ENCODE measurements at places on chromosomes 7 and 10.

GRCh38 chr7:27482219-27482618 lies 180.5 kb downstream of the HIBADH start:
- no peak for DNase-seq

- no peak for DNase-seq
Observed at GRCh38 chr7:117862378-117862777, 10.9 kb downstream of the CTTNBP2 start.

DNA sequence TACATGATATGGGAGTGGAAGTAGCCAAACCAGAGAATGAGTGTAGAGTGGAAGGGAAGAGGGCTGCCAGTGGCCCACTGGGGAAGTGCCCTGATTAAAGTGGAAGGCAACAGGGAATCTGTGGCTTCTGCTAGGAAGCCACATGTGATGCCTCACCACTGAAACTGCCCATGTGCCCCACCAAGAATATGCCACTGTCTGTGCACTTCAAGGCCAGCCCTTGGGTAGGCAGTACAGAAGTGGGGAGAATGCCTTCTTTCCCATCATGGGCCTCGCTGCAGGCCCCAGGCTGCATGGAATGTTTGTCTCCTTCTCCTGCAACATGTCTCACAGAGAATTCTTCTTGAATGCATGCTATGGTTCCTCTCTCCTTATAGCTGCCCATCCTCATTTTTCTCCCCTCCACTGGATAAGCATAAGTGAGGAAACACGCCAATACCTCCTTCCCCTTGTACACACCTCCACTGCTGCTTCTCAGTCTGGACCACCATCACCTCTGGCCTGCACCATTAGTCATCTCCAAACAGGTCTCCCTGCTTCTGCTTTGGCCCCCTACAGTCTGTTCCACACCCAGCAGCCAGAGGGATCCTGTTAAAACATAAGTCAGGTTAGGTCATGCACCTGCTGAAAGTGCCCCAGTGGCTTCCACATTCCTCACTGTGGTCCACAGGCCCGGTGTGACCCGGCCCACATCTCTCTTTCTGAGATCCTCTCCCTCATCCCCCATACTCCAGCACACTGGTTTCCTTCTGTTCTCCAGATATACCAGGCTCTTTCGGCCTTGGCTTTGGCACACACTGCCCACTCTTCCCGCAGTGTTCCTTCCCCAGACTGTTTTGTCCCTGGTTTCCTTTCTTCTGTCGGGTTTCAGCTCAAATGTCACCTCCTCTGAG lies 37.1 kb downstream of the SNX10 start:
- DNase-seq, result no peak

GRCh38 chr7:55548295-55548731 lies 24.0 kb downstream of the VOPP1 start:
- DNase-seq, result no peak

DNA sequence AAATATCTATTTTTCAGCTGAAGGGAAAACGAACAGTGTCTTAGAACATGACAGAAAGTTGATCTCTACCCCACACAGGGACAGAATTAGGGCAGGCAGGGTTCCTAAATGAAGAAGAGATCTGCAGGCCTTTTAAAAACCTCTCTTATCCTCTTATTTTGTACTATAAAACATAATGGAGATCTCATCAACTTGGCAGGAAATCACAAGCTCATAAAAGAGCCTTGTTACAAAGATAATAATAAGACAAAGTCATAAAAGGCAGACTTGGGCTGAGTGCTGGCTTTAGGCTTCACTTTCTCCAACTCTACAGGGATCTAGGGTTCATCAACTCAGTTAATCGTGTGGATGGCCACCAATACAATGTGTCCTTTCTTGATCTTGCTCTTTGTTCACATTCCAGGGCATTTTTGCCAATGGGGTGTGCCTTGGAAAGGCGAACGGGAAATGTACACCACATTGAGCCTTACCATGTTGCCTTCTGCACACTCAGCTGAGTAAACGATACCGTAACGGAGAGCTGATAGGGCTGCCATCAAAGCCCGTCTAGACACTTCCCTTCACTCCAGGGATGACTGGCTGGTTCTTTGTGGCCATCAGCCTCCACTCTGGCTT lies 7.1 kb upstream of the TEX36 start:
- no peak for DNase-seq

DNA sequence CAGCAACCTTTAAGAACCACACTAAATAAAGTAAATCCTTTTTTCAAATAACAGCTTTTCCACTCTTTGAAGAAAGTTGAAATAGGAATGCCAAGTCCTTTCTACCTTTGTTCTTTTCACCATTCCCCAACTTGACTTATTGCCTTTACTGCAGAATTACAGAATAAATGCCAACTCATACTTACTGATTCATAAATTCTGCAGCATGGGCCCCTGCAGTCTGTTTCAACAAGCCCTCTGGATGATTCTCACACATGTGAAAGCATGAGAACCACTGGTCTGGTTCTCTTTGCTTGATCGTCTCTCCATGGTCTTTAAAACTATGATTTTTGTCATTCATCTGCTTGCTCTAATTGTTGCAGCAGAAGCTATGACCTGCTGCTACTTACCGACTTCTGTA lies 56.1 kb downstream of the HACD1 start:
- no peak for DNase-seq

GRCh38 chr7:158186864-158187693 lies 400.5 kb downstream of the PTPRN2 start:
- no peak for DNase-seq

- DNase-seq, result no peak
Observed at GRCh38 chr7:157272351-157273207, 64.2 kb upstream of the DNAJB6 start.

DNA sequence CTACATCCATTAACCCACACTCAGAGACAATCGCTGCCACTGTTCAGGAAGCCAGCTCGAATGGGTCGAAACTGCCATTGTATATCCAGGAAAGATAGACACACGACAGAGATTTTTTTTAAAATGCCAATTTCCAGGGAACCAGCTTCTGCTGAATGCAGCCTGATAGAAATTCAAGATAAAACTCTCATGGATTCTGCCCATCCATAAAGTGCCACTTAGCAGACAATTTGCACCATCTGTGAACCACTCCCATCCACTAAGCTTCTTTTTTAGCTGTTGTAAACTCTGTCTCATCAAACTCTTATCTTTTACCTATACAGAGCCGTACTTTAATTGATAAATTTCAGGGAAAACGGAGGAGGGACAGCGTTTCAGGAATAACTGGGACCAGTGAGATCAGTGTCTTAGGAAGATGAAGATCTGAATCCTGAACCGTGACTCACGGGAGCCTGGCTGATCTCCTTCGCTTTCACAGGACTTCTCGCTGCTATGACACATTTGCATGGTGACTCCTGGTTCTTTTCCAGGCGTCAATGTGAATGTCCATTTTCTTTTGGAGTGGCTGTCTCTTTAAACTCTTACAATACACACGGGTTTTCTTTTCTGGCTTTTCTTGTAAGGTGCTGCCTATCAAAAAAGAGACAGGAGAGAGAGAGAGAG lies 103.4 kb downstream of the FAM204A start:
- DNase-seq, result no peak

DNA sequence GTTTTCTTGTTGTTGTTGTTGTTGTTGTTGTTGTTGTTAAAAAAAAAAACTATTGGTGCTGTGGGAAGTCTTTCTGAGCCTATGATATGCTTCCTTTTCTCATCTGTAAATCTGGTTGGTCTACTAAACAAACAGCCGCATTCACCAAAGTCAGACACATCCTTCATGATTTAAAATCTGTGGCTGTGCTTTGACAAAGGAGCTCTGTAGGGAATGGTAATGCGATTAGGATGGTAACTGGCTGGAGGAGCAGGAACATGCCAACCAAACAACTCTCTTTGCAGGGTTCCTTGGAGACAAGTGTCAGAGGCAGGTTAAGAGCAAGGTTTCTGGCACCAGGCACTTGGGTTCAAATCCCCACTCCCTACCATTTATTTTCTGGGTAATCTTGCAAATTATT lies 14.9 kb upstream of the SP4 start:
- DNase-seq, result no peak

- DNase-seq, result no peak
Observed at GRCh38 chr10:18406136-18406535, 245.3 kb downstream of the NSUN6 start.

GRCh38 chr7:7816084-7816483 lies 97.7 kb upstream of the RPA3 start:
- no peak for DNase-seq

All from NCI-H187 treated with DMSO at 0.1 percent for 48 hours (cell line).